LoVo (cell line): ENCODE measurements at places on chromosomes 6 and 20.

GRCh38 chr20:47465335-47466090 is 36.2 kb upstream of the NCOA3 start:
- DNase-seq = no peak

DNA sequence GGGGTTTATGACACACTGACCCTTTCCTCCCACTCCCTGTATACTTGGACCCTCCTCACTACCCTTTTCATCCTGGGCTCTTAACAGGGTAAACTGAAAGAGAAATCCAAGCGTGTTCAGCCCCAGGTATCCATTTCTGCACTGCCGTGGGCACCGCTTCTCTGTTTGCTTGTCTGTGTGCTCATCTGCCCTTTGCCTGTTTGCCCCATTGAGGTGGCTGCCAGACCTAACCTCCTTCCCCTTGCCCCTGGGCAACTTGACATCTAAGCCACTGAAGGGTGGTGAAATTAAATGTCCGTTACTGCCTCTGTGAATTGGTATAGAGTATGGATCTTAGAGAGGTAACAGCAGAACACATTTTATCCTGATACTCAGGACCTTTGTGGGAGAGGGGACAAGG is 38.7 kb downstream of the ACSS2 start:
- DNase-seq = no peak

GRCh38 chr6:136843210-136843609 is 20.8 kb downstream of the PEX7 start:
- DNase-seq = no peak

DNA sequence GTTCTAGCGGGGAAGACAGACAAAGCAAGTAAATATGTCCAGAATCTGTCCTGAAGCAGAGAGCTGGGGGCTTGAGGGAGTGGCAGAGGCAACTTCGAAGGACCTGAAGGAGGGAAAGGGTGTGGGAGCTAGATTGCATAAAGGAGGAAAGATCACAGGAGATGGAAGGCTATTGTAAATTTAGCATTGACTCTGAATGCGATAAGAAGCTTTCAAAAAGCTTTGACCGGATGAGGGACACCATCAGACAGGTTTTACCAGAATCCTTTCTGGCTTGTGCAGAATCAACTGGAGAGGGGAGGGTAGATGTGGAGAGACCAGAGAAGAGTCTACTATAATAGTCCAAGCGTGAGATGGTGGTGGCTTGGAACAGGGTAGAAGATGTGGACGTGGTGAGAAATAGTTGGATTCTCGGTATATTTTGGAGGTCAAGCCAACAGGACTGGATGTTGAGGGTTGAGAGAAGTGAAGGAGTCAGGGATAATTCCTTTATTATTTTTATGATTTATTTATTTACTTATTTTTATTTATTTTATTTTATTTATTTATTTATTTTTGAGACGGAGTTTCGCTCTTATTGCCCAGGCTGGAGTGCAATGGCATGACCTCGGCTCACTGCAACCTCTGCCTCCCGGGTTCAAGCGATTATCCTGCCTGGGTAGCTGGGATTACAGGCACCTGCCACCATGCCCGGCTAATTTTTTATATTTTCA is 19.9 kb upstream of the RIPOR3 start:
- DNase-seq = no peak

GRCh38 chr6:165045631-165046030 is 263.8 kb downstream of the C6orf118 start:
- no peak for DNase-seq

DNA sequence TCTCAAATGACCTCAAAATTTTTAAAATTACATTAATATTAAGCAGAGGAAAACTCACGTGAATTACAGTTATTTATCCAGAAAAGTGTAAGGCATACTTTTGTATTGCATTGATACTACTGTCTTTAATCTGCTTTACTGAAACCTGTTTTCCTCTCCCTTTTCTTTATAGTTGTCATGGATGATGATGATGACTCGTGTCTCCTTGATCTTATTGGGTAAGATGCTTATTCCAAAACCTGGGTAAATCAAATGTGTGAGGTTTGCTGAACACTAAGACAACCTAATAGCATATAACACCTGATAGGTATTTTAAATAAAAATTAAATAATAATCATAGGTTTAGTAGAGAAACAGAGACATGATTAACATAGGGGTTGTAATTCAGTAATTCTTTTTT is 40.0 kb downstream of the BICRAL start:
- DNase-seq = no peak

- DNase-seq = no peak
Measured at GRCh38 chr20:57749131-57749690, 39.4 kb upstream of the PMEPA1 start.

DNA sequence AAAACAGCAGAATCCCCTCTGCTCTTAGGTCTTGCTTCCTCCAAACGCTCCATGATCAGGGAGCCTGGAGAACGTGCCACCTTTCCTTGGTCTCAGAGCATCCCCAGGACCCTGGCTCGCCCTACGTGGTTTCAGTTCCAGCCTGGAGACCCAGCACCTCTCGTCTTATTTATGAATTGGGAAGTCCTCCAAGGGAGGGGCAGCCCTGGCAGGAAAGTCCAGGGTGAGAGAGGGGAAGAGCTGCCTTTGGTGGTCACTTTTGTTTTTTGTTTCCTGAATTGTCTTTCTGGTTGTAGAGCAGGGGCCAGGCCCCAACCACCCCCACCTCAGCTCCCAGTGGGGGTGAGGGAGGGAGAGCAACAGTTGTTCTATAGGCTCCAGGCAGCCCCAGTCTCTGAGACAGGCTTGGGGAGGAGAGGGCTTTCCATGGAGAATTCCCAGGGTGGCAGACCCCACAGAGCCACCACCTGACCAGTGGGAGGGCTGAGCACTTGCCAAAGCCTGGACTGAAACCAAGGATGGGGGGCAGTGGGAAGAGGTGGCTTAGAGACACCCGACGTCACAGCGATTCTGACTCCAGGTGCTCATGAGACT is 88.8 kb downstream of the PRND start:
- DNase-seq = no peak

GRCh38 chr6:118800394-118801071 is 93.4 kb upstream of the ASF1A start:
- peak; percentile 75 for DNase-seq

- DNase-seq = no peak
Measured at GRCh38 chr6:148323344-148323743, 19.3 kb upstream of the SASH1 start.

DNA sequence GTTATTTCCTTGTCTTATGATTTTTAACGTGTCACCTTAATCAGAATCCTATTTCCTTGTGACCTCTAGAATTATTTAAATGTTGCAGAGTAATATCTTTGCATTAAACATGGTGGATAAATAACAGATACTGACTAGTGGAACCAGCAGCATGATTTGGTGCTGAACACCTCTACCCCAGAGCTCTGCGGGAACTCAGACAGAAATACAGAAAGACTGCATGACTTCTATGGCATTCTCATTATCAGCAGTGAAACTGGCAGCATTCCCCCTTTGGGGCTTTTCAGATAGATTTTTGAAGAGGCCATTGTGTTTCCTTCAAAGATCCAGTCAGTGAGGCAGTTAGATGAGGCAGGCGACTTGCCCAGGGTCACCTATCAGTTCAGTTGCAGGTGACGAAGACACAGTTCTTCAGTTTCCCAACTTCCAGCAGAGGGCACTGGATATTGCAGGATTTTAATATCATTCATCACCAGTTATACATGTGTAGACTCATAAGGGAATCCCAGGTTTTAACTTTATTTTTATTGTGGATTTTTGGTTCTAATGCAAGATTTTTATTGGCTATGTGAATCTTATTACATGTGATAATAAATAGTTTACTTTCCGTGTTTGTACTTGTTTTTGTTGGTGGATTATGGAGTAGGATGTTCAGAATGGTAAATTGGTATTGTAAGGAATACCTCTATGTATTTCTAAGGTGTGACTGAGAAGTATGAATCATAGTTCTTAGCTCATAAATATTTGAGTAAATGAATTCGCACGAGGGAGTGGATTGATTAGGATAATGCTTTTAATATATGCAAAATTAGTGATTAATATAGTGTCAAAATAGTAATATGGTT is 81.3 kb downstream of the AFDN start:
- peak; percentile 6 for DNase-seq

DNA sequence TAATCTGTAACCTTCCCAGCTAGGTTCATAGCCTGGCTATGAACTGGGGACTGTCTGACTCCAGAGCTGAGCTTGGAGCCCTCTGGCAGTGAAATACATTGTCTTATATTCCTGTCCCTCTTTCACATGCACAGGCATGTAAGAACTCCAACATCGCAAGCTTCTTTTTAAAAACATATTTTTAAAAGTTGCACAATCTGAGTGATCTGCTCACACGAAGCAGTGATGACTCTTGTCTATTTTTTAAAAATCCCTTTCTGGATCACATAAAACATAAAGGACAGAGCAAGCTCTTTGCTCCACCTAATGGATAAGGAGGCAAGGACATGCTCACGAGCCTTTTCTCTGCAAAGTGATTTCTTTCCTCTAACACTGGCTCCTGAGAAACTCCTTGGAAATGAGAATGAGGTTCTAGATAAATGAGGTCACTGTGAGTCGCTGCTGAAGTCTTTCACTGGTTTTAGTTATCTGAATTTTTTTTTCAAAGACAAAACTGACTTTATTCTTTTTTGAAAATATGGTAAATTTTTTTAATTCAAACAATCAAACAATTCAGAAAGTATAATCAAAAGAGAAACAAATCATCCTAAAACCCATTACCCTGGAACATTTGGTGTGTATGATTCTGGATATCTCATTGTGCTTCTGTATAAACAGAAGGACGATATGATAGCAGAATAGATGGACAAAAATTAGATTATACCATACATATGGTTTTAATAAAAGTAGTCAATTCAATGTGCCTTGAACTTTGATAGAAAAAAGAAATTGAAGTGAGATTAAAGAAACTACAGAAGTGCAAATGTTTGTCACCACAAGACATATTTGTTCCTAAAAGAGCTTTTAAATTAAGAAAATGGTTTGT is 30.8 kb downstream of the IL20RA start:
- DNase-seq = peak; percentile 61

DNA sequence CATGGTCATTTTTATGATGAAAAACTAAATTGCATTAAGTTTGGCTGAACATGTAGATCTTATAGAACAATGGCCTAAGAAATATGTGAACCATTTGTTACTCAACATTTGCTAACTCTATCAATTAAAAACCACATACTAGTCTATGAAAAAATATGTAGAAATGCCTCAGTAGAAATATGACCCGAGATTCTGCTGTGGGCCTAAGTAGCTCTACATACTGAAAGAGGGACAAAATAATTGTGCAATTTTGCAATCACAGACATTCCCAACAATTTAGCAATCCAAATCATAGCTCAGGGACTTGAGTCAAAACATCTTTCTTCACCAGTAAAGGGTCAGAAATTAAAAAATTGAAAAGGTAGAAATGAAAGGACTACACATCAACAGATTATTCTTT is 619.0 kb downstream of the FRK start:
- DNase-seq = no peak

GRCh38 chr20:7758406-7758805 is 181.9 kb downstream of the HAO1 start:
- no peak for DNase-seq

GRCh38 chr20:54473340-54473739 is 2.1 kb upstream of the DOK5 start:
- DNase-seq = no peak

DNA sequence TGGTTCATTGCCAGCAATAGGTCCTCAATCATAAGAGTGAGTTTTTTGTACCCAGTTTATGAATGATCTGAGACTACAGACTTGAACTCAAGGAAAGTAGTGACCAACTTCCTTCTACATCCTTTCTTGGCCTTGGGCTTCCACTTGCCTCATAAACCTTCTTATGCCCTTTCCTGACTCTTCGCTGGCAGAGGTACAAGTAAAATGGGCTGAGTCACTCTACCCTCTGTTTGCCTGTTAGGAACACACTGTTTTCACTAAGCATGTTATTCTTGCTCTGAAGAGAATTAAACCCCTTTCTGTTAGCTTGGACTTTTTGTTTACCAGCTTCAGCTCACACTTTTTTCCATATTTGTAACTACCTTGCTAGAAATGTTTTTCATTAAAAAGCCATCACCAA is 74.4 kb downstream of the PKHD1 start:
- DNase-seq = no peak

DNA sequence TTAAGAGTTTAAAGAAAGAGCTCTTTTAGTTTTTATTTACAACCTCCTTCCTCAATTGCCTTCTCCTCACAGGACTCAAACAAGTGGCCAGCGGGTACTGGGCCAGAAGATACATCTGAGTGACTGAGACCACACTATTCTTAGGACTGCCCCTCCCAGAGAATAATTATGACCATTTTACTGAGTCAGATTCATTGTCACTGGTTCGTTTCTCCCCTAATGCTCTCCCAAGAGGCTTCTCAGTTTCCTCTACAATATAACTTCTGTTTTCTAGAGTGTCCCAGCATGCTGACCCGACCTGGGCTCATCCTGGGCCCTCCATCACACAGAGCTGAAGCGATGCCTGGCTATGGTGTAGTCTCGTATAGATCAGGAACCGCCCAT is 279.9 kb downstream of the CD83 start:
- DNase-seq = no peak

DNA sequence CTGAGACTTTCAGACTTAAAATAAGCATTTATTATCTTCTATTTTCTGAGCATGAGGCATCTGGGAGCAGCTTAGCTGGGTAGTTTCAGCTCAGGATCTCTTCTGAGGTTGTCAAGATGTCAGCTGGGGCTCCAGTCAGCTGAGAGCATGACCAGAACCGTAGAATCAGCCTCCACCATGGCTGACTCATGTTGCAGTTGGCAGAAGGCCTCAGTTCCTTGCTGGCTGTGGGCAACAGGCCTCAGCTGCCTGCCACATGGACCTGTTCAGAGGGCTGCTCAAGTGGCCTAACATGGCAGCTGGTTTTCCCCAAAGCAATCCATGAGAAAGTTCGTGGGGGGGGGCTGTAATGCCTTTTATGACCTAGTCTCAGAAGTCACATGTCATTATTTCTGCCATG is 142.3 kb downstream of the LY86 start:
- no peak for DNase-seq

DNA sequence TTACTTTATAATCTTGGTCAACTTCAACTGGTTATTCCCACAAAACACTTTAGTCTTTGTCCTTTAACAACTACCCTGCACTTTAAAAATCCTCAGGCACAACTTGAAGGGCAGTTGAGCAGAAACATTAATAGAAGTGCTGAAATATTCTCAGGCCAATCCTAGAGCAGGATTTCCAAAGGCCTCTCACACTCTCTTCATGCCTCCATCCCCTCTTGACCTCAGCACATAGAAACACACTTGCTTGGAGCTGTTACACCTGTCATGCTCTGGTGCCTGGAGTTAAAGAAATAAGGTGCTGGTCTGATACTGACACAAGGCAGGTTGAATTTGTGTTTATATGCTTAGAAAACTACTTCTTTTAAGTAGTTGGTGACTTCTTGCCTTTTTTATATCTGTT is 618.8 kb upstream of the POU3F2 start:
- no peak for DNase-seq

DNA sequence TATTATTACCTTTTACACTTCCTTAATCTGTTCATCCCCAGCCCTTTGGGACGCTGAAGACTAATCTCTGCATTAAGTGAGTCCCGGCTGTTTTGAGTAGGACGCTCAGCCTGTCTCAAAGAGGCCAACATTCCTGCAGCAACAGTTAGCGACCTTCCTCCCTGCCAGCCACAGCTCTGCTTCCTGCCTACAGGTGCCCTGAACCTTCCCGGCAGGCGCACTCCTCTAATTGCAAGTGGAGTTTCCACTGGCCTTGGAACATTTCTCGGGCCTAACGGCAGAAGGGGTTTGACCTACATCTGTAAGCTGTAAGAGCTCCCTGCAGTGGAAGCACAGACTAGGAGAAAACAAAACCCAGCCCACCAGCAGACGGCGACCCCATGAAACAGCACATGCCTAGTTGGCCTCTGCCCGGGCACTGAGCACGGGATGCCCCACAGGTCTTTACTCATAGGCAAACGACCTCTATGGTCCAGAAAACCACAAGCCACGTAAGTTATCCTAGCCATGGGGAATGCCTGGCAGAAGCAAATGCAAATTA is 137.9 kb downstream of the DTNBP1 start:
- no peak for DNase-seq
